Effector memory CD4-positive, alpha-beta T cell (primary cell): ENCODE measurements at places on chromosomes 7 and 10.

GRCh38 chr10:73032536-73032935 lies 64.1 kb downstream of the P4HA1 start:
- no peak for DNase-seq

DNA sequence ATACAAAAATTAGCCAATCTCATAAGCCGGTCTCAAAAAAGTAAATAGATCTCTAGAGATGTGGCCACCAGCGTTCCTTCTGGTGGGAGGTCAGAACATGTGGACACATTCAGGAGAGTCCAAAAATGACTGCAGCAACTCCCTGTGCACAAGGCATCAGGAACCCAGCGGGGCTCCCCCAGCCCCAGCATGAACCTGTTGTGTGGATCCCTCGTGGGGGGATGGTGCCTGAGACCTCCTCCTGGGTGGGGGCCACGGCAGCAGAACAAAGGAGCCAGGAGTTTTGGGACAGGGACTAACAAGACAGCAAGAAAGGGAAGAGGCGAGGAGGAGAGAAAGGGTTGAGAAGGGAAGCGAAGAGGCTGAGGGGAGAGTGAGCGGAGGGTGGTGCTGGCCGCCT lies 121.8 kb downstream of the WDR37 start:
- no peak for DNase-seq

GRCh38 chr10:68574051-68574450 lies 13.9 kb downstream of the TET1 start:
- DNase-seq: no peak

DNA sequence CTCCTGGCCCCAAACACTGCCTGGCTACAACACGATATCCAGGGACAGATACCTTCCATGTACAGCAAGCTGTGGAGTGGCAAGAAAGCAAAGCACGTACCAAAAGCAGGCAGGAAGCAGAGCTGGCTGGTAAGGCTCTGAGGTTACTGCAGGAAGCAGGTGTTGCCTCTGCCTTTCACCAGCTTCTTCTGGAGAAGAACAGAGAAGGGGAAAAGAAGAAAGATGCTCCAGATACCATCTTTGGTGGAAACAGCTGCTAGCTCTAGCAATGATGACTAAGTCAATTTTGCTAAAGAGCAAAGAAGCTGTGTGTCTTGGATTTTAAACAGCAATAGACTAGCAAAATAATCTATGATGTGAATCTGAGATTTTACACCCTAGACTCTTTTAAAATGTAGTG lies 34.9 kb upstream of the PRSS1 start:
- DNase-seq: peak; percentile 13

GRCh38 chr10:74883428-74883827 lies 57.0 kb downstream of the KAT6B start:
- DNase-seq: no peak

DNA sequence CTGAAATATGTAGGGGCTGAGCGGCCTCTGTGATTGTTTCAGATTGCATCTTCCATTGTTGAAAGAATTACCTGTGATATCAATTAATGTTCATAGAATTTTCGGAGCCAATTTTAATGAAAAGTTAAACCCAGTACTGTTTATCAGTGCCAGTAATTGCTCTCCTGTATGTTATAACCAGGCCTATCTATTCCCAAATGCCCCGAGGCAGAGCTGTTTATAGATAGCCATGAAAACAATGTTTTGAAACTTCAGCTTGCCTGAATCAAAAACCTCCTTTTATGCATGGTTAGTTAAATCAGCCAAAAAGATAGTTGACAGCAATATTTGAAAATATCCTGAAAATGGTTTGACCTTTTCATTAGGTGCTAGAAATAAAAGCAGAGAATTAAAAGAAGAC lies 50.1 kb upstream of the HDAC9 start:
- DNase-seq: no peak

DNA sequence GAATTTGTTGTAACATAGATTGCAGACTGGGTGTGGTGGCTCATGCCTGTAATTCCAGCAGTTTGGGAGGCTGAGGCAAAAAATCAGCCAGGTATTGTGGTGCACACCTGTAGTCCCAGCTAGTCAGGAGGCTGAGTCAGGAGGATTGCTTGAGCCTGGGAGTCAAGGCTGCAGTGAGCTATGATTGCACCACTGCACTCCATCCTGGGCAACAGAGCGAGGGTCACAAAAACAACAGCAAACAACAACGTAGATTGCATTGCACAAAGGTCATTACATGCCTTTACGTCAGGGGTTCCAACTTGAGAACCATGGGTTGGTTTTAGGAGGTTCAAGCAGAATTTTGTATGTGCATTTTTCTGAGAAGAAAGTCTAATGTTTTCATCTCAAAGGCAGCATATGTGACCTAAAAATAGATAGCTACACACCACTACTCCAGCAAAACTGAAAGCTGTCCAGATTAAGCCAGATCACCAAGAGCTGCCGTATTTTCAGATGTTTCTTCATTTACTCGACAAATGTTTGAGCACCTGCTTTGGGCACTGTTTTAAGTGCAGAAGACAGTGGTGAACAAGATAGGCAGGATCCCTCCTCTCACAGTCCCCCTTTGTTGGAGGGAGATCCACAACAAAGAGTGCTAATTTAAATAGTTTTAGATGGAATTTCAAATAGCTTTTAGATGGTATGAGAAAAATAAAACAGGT lies 28.3 kb upstream of the CYP26C1 start:
- no peak for DNase-seq

DNA sequence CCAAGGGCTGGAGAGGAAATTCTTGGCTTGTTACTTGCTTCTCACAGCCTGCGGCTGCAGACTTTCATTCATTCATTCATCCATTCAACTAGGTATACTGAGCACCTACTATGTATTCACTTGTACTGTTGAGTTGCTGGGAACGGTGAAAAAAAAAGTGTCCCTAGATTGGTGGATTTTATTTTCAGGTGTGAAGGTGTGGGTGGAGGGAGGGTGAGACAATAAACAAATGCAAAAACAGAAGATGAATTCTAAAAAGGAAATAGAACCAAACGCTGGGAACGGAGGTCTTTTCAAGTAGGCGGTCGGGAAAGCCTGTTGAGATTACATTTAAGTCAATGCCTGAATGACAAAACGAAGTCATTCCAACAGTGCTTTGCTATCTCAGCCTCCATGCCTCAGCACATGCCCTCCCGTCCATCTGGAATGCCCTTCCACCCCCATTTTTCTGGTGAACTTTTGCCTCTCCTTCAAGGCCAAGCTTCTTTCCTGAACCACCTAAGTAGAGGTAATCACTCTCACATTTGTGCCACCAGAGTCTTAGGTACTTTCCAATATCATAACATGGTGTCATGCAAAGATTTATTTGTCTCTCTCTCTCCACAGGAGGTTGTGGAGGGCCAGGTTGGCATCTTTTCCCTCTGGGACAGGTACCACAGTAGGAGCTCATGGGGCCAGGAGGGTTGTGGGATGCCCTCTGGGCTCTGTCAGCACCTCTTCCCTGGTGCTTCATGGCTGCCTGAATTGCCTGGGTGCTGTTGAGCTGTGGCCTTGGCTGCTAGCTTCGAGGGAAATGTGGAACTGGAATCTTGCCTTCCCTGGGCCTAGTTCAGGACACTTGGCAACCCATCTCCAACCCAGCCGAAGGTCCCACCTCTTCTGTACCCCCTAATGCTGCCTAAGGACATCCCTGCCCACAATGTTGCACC lies 5.5 kb downstream of the NKX2-3 start:
- DNase-seq: no peak

DNA sequence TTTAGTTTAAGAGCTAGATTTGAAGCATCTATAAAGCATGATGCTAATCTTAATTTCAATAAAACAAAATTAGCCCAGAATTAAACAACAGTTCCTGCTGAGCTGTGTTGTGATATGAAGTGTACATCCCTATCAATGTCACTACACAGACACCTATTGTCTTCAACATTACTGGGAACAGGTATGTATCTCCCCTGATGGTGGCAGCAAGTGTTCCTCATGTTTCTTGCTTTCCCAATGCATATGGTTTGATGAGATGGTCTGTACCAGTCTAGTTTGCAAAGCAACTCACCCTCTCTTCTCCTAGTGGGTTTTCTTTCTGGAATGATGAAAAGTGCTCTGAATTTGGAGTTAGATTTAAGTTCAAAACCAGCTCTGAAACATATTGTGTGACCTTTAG lies 38.1 kb downstream of the TSPAN12 start:
- no peak for DNase-seq

DNA sequence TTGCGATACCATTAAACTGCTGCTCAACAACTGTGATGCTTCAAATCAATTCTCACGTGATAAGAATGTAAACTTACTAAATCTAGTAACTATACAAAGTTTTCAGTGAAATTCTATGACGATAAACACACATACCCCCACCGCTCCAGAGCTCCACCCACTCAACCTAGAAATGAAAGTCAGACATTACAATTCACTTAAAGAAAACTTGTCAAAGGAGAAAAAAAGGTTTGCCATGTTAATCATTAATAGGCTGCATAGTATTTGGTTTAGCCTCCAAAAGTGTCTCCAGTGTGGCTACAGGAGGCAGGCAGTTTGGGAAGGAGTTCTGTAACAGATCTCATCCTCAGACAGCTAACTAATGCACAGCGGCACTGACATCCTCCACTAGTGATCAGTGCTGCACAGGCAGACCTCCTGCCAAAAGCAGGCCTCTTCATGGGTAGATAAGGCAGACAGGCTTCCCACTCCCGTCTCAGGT lies 3.1 kb downstream of the HERPUD2 start:
- DNase-seq: peak; percentile 24

DNA sequence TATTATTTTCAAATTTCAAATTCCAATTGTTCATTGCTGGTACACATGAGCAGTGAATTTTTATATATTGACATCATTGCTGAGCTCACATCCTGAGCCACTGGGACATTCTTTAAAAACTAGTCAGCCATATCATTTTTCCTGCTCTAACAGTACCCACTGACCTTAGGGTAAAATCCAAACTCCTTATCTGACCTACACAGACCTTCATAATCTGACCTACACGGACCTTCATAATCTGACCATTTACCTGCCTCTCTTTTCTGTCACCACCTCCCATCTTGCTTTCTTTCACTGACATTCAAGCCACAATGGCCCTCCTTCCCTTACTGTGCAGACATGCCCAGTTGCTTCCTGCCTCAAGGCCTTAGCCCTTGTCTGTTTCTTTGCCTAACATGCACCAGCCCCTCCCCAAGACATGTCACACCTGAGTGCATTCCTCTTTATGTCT lies 16.1 kb upstream of the CUZD1 start:
- no peak for DNase-seq

DNA sequence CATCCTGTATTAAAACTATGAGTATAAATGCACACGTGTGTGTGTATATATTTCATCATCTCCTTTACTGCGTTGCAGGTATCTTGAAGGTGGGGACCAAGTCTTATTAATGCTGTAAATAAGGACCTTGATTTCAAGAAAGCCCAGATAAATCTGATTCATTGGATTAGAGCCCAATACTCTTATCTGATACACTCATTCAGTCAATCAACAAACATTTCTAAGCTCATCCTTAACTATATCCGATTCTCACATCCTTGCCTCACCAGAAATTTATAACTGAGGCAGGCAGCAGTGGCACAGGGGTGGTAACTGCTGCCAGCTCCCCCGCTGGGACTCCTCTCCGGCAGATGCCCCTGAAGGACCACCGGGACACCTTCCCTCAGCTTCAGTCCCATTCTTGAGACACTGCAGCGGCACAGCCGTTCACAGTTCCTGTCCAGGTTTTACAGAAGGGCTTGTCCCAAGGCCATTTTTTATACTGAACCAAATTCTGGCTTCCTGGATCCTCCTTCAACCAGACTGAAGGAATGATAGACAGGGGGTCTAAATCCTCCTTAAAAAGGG lies 54.0 kb downstream of the BRI3 start:
- no peak for DNase-seq

DNA sequence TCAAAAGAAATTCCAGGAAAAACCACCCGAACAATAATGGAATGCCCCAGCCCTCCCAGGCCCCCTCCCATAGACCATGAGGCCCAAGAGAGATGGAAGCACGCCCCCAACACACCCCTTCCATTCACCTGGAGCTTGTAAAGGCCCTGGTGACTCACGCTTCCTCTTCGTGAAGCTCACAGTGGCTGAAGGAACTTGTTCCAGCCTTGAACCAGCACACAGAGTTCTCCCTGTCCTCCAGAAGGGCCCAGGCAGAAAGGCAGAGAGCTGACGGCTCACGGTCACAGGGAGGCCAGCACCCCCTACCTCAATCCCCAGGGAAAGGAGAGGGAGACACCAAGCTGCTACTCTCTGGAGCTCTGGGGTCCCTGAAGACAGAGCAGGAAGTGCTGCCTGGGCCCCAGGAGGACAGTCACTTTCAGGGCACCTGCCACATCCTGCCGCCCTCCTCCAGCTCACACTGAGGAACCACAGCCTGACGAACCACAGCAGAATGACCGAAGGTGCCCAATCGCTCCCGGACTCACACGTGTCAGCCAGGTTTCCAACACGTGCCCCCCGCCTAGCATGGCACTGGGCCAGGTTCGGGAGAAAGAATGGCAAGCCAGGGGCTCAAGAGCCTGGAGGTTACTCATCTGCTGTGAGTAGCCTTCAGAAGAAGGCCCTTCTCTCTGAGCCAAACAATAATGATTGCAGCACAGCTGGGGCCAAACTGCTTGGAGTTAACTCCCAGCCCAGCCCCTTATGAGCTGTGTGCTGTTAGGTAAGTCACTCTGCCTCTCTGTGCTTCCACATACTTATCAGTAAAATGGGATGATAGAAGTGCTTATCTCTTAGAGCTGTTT lies 52.8 kb downstream of the DLG5 start:
- DNase-seq: no peak

- DNase-seq: no peak
Observed at GRCh38 chr10:7435674-7436073, 24.8 kb upstream of the SFMBT2 start.

DNA sequence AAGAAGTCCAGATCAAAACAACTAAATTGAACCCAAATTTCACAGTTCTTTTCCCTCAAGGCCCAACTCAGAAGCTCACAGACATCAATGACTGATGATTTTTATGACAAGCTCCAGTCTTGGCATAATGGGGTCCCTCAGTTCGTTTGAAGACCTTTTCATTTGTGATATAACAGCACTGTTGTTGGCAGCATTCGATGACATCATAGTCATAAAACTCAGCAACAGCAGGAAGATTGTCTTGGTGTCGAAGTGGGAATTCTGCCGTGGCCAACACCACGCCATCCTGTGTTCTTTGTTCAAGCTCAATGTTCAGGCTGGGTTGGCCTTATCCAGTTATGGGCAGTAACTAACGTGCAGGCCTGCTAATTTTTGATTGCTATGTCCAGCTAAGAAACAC lies 261.7 kb downstream of the C7orf25 start:
- DNase-seq: no peak

DNA sequence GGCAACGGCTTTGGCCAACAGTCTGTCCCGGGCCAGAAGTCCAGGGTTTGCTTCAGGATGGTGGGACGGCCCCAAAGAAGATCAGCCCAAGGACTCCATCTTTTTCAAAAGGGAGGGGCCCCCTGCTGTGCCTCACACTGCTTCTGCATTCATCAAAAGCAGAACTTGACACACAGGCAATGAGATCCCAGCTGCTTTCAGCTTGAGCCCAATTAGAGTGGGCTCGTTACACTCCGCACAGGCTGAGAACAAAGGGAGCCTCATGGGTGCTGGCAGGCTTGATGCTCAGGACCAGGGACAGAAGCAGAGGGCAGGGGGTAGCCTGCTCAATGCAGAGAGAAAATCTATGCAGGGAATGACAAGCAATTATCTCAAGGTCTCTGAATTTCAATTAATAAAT lies 45.5 kb downstream of the VOPP1 start:
- no peak for DNase-seq

- DNase-seq: no peak
Observed at GRCh38 chr7:102836191-102836919, 76.4 kb upstream of the LRRC17 start.
